ENCODE measurements at places on chromosomes 2 and 18.
A peak's percentile ranks its signal among the peaks of the same experiment; 100 is the strongest.

- DNase-seq, result no peak
Measured at GRCh38 chr2:180063494-180064092, 56.5 kb upstream of the CWC22 start.

GRCh38 chr2:136327162-136327852 is 209.4 kb upstream of the CXCR4 start:
- DNase-seq, result peak; percentile 57

DNA sequence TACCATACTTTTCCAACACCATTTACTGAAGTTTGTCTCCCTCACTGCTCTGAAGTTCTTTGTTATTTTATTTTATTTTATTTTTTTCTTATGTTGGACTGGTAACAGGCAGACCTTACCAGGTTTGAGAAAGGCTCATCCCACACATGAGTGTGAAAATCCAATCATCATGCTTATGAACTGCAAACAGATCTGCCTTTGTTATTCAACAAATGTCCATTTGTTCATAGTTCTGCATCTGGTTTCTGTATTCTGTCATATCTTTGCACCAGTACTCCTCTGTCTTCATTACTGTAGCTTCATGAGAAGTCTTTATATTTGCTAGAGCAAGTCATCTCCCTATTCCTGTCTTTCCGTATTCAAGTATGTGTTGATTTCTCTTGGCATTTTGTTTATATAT is 5.3 kb downstream of the RNU2-63P start:
- no peak for DNase-seq

- no peak for DNase-seq
Measured at GRCh38 chr18:46485675-46486194, 171.3 kb downstream of the LOXHD1 start.

GRCh38 chr2:178306352-178307073 is 112.2 kb downstream of the OSBPL6 start:
- peak; percentile 2 for DNase-seq
